ENCODE measurements at places on chromosomes 7 and 10. TPM values are rescaled to one million over a fixed set of nuclear protein-coding genes. Genes with fewer than 3 reads are reported as not detected.
A peak's percentile ranks its signal among the peaks of the same experiment; 100 is the strongest.

- no peak for DNase-seq
Observed at GRCh38 chr10:74823791-74824183, 2.6 kb upstream of the KAT6B start.

DNA sequence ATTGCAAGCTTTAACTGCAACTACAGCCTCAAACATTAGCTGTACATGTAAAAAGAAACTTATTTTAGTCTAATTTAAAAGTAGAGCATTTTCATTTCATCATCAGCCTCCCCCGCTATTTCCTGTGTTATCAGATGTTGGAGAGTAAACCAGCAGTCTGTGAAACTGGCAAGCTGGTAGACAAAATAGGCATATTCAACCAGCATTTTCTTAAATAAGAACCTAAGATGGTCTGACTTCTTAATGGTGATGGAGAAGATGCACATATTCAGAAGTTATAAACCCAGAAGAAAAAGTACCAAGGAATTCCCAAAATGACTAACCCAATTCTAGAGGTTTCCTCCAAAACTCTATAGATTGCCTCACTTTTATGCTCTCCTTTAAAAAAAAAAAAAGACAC, 24.9 kb downstream of the PIK3AP1 start:
- DNase-seq, result no peak

DNA sequence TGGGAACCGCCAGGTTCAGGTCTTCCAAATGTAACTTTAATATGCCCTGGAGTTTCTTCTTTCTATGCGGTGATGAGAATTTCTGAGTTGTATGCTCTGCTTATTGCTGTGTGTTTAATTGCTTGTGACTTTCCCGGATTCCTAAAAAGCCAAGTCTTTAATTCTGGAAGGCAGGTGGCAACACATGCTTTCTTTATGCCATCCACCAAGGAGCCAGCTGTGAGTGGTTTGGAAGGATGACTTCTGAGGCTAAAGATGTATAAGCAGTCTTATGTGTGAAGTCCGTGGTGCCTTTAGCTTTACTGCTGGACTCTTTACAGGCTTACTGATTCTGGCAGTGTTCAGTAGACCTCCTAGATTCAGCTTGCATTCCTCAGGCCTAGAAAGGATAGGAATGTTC, 3.1 kb downstream of the SDK1 start:
- DNase-seq, result no peak

- peak; percentile 46 for DNase-seq
Observed at GRCh38 chr10:29555091-29555745, 79.6 kb downstream of the SVIL start.

The KCND2 gene
- not detected for total RNA-seq

GRCh38 chr10:84825330-84825729, 496.9 kb downstream of the CCSER2 start:
- DNase-seq, result peak; percentile 45

The CLCN1 gene
- 0.04 TPM for total RNA-seq

DNA sequence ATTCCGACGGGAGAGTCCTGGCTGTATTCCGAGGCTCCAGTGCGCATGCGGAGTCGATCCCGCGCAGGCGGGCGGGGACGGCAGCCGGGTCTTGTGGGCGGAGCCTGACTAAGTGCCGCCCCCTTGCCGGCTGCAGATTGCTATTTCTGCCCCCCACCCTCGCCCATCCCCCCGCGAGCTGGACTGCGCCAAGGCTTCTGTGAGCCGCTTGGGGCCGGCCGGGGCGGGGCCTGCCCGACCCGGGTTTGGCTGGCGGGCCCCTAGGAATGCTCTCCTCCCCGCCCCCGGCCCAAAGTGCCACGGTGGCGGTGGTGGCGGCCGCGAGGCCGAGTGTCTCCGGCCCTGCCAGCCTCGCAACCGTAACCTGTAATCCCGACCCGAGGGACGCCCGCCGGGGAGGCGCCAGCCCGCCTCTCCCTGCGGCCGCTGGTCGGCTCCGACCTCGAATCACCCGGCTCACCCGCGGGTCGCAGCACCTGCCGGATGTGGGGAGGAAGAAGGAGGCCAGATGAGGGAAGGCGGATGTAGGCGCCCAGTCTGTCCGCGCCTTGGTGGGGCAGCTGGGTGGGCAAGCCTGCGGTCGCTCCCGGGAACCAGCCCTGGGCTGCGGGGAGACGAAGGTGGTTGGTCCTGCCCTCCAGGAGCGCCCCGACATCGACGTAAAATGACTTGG, 702 bp upstream of the KAZALD1 start:
- no peak for DNase-seq

- DNase-seq, result peak; percentile 48
Observed at GRCh38 chr7:43591558-43592180, 8.8 kb downstream of the STK17A start.

Data from foreskin keratinocyte (primary cell).